ENCODE measurements at places on chromosomes 3 and 15. TPM values are rescaled to one million over a fixed set of nuclear protein-coding genes. Genes with fewer than 3 reads are reported as not detected.
A peak's percentile ranks its signal among the peaks of the same experiment; 100 is the strongest.

Gene CMSS1
- 24.8 TPM for total RNA-seq

Gene ROBO1
- total RNA-seq, result 38.2 TPM

- DNase-seq, result no peak
Observed at GRCh38 chr15:87082581-87082980, 1002.9 kb downstream of the AGBL1 start.

- no peak for DNase-seq
Observed at GRCh38 chr15:79450648-79451047, 18.5 kb downstream of the MINAR1 start.

DNA sequence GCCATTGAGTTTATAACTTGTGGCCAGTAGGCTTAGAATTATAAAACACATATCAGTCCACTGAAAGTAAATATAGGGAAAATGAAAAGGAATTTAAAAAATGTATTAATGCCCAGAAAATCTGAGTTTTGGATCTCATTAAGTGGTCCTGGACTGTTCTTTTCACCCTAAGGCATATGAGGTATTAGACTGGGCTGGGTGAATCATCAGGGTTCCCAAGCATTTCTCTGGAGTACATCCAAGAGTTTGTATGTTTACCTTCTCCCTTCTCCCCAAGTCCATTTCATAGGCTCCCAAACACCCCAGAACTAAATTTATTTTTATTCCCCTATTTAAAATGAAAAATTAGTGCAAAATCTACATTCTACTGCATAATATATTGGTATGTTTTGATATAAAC is 31.9 kb upstream of the SPTSSB start:
- no peak for DNase-seq

DNA sequence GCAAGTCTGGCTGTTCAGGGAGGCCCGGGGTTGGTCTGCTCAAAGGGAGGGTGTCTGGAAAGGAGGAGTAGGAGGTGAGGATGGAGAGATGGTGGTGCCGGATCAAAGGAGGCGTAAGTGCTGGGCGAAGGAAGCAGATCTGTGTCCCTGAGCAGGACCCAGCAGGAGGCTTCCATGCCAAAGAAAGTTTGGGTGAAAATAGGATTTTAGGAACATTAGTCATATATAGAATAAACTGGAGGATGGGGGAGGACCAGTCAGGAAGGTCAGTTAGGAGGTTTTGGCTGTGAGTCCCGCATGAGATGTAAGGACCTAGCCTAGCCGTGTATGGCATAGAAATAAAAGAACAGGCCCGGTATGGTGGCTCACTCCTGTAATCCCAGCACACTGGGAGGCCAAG is 28.6 kb upstream of the VPS8 start:
- DNase-seq, result no peak

DNA sequence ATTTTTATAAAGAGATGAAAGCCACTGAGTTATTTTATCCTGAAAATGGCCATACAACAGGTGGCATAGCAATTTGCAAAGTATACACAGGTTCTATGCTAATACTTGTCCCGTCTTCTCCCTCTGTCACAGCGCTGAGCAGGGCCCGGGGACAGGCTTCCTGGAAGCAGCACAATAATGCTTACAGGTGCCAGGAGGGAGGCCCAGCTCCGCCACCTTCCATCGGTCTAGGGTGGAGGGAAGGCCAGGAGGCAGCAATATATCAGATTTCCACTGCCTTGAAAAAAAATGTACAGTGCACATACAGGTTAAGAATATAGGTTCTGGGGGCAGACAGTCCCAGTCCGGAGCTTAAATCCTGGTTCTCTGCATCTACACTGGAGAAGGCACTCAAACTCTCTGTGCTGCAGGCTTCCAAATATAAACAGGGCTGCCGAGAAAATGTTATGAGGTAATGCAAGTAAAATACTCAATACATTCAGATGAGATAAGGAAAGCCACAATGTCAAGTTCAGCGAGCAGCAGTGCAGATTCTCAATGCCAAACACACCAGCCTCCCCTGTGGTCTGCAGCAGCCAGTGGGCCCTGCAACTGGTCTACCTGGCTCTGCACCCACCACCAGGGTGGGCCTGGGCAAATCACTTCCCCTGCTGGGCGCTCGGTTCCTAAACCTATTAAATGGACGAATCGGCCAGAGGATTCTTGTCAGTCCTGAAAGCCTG is 189.6 kb downstream of the XXYLT1 start:
- no peak for DNase-seq

- peak; percentile 54 for DNase-seq
Observed at GRCh38 chr3:114519415-114519814, 225.6 kb downstream of the TIGIT start.

Data from kidney epithelial cell (primary cell).